ENCODE measurements at places on chromosomes 1 and 21.

DNA sequence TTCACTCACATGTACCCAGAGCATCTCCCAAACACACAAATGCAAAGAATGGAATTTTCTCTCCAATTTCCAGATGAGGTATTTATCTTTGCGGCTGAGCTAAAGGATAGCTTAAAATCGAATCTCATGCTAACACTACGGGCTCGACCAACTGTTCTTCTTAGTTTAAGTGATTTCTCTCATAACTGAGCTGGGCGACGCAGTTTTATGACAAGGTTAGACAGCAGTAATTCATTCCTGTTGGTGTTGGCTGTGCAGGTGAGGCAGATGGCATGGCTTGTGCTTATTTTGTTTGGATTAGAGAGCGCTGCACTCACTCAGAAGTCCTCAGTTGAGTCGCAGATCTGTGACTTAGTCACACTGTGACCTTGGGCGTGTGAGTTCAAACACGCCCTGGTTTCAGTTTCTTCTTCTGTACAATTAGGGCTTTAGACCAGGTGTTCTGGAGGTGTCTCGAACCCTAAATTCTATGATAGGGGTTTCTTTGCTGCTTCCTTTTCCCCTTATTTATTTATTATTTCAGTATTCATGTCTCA, 41.5 kb upstream of the MRPS6 start:
- DNase-seq = no peak

GRCh38 chr1:178484698-178485225, 12.0 kb downstream of the CLEC20A start:
- DNase-seq = peak; percentile 25

GRCh38 chr1:221085701-221086375, 206.6 kb downstream of the HLX start:
- no peak for DNase-seq

DNA sequence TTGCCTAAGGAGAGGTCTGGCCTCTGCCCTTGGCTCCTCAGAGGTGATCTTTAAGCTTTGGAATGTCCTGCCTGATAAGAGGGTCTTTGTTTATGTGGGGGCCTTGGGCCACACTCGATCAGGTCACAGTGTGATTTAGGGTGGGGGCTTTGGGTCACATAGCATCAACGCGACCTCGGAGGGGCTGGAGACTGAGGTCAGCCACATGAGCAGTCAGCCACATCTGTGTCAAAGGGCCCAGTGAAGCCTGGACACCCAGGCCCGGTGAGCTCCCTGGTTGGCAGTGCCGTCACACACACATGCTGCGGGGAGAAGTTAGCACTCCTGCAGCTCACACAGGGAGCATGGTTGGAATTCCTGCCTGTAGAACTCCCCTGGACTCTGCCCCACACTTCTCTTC, 345.0 kb downstream of the NPHP4 start:
- DNase-seq = no peak

- DNase-seq = peak; percentile 36
Observed at GRCh38 chr1:42210421-42211133, 46.0 kb upstream of the GUCA2A start.

- no peak for DNase-seq
Observed at GRCh38 chr21:25834381-25834780, 99.6 kb downstream of the GABPA start.

GRCh38 chr1:245797592-245798348, 643.0 kb downstream of the KIF26B start:
- DNase-seq = peak; percentile 69

DNA sequence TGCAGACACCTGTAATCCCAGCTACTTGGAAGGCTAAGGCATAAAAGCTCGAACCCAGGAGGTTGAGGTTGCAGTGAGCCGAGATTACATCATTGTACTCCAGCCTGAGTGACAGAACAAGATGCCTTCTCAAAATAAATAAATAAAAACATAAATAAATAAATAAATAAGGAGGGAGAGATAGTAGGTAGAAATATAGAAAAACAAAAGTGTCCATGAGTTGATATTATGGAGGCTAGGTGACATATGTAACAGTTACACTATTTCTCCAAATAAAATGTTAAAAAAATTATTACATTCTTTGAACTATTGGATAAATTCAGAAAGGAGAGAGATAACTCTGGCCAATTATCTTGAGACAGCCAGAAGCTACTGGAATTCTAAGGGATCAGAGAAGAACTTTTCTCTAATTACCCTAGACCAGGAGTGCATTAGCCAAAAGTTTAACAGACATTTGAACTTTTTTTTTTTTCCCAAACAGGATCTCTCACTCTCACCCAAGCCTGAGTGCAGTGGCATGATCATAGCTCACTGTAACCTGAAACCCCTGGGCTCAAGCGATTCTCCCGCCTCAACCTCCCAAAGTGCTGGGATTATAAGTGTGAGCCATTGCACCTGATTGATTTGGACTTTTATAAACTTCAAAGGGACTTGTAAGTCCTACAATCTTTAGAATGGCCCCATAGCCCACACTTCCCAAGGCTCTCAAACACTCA, 17.6 kb downstream of the SYNJ1 start:
- DNase-seq = no peak

GRCh38 chr1:192954705-192955265, 104.4 kb downstream of the UCHL5 start:
- peak; percentile 56 for DNase-seq

- no peak for DNase-seq
Observed at GRCh38 chr1:154304664-154305337, 16.1 kb upstream of the AQP10 start.

GRCh38 chr1:167708940-167709389, 12.8 kb upstream of the MPZL1 start:
- DNase-seq = no peak

GRCh38 chr1:62625415-62625814, 28.1 kb downstream of the ANGPTL3 start:
- DNase-seq = peak; percentile 6

DNA sequence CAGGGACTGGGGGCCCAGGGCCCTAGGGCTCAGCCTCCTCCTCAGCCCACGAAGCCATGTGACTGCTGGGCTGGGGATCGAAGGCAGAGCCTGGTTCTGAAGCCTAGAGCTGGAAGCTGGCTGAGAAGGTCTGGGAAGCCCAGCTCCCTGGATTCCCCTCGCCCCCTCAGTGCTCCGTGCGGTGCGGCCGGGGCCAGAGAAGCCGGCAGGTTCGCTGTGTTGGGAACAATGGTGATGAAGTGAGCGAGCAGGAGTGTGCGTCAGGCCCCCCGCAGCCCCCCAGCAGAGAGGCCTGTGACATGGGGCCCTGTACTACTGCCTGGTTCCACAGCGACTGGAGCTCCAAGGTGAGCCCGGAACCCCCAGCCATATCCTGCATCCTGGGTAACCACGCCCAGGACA, 9.1 kb downstream of the ADAMTSL4 start:
- no peak for DNase-seq

GRCh38 chr1:168758503-168758902, 29.5 kb upstream of the DPT start:
- DNase-seq = no peak

- no peak for DNase-seq
Observed at GRCh38 chr1:38061883-38062328, 15.3 kb upstream of the POU3F1 start.

DNA sequence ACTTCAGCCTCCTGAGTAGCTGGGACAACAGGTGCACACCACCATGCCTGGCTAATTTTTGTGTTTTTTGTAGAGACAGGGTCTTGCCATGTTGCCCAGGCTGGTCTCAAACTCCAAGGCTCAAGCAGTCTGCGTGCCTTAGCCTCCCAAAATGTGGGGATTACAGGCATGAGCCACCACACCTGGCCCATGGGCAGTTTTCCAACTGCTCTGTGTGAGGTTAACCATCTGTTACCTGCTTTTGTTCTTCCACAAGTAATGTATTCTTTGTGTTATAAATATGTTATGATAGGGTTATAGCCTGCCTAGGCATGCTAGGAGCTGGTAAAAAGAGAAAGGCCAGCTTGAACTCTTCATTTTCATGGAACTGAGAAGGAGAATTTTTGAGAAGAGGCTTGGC, 30.7 kb downstream of the TUFT1 start:
- no peak for DNase-seq

- no peak for DNase-seq
Observed at GRCh38 chr1:44830900-44831304, 12.2 kb downstream of the PTCH2 start.

DNA sequence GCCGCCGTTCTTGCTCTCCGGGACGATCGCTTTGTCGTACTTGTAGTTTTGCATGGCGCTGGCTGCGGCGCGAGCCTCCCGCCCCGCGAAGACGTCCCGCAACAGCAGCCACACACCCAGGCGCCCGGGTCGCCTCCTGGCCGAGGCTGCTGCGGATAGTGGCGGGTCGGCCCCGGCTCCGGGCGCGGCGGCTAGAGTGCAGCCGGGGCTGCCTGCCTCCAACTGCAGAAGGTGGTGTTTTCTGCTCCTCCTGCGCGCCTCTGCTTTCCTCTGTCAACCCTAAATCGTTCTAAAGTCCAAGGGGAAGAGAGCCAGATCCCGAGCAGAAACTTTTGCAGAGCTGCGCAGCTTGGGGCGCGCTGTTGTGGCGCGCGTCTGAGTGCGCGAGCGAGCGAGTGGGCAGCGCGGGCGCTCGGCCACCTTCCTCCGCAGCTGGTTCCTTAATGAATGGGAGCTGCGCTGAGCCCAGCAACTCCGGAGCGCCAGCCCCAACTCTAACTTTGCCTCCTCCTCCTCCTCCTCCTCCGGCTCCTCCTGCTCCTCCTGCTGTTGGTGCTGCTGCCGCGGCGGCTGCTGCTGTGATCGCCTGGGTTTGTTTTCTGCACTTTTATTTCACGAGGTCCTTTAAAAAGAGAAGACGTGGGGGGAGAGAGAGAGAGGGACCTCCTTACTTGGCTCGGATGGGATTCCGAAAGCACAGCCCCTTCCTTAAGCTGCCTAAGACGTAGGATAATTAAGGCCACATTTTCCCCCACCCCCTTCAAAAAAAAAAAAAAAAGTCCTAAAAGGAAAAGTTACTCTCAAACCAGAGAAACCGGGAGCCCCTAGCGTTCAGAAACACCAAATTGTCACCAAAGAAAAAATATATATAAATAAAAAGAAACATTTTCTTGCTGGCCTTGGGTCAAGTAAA, at the start of gene PLPP3:
TSS of gene PLPP3 (minus strand) at position 601 of the 913 bp plus-strand sequence. CDS start at position 54, 547 bp downstream.
- DNase-seq = peak; percentile 91

DNA sequence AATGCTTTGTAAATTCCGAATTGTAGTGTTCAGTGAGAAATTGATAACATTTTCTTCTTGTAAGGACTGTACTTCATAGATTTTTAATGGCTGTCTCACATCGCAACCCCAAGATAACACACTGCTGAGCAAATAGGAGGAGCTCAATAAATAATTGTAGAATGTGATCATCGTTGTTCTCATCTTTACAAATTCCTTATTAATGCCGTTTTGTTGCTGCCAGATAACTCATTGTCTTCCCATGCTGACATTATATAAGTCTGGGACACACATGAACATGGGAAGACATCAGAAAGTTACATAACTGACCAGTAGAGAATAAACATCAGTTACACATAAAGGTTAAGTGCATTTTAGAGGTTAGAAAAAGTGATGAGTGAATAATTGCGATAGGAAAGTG, 46.4 kb upstream of the TSPAN2 start:
- no peak for DNase-seq

DNA sequence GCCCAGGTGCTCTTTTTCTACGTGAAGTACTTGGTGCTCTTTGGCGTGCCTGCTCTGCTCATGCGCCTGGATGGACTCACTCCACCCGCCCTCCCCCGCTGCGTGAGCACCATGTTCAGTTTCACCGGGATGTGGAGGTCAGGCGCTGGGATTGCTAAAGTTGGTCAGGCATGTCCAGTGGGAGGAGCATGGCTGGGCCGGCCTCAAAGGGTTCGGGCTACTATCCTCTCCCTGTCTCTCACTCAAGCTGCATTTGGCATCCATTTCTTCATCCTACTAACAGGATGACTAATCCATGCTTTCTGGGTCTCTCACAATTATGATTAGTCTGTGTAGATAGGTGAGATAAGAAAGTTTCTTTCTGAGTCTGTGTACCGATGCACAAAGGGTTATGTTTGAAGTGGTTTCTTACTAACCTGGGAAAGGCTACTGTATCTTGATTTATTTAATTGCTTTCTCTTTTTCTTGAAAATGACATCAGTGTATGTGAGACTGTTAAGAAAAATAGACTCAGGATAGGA, 135.9 kb downstream of the HHAT start:
- no peak for DNase-seq

DNA sequence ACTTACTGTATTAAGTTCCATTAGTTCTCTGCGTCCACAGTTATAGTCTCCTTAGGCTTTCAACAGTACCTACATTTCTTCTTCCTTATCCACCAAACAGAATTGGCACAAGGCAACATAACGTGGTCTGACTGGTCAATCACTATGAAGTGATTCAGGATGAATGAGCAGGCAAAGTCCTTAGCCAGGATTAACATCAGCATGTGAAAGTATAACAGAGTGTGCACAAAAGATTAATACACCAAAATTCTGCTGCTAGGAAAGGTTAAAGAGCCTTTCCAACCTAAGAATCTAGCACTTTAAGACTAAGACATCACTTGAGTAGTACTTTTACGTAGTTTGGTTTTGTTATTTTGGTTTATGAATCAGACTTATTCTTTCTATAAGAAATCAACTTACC, 15.8 kb downstream of the DEPDC1 start:
- DNase-seq = peak; percentile 65

- peak; percentile 84 for DNase-seq
Observed at GRCh38 chr1:236608930-236609726, 4.8 kb upstream of the HEATR1 start.

GRCh38 chr21:38951095-38951730, 145.5 kb downstream of the ETS2 start:
- no peak for DNase-seq

GRCh38 chr1:9004700-9005394, 21.4 kb downstream of the SLC2A7 start:
- peak; percentile 88 for DNase-seq

DNA sequence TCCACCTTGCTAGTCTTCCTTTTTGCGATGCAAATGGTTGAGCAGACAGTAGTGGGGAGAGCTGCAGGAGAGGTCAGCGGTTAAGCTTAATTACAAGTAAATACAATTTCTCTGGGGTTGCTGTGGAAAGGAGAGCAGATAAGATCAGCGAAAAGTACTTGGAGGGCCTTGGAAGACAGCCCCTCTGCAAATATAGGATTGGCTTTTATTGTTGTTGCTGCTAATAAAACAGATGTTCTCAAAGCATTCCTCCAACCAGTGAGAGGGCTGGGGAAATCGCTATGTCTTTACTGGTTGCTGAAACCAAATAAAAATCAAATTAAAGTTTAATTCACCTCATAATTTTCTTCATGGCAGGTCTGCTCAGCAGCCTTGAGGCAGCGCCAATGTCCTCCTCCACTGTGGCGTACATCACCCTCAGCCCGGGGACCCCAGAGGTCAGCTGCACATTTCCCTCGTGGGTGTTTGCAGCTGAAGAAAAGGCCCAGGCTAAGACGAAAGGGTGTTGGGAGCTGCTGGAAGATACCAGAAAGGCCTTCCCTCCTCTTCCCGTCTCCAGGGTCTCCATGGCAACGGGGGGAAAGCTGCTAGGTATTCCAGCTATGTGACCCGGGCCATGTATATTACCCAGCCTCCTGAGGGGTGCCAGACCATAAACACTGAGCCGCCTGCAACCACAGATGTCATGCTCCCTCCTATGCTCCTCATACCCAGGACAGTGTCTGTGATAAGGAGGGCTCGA, 54.6 kb upstream of the POU2F1 start:
- no peak for DNase-seq

GRCh38 chr1:81228926-81229325, 571.8 kb upstream of the ADGRL2 start:
- DNase-seq = no peak
